ENCODE measurements at places on chromosomes 2 and 18.

GRCh38 chr2:145725876-145726275 is 1206.0 kb upstream of the ZEB2 start:
- DNase-seq, result no peak

DNA sequence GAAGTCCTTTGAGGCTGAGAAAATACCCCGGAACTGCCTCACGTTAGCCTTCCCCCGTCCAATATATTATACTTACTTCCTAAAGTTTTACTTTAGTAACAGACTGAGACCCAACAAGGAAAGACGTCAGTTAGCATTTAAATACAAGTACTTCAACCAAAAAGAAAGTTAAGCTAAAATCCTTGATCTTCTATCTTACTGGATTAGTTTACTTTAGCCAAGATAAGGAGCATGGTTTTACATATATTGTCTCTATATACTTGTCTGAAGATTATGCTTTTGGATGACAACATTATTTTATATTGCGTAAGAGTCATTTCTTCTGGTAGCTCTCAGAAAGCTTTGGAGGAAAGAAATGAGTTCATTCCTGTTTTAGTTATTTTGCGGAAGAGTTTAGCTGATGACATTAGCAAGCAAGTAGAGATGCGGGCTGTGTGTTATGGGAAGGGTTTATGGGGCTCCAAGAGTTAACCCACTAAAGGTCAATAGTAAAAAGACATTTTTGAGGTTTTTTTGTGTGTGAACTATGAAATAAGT is 532.9 kb downstream of the ZNF516 start:
- DNase-seq, result no peak

DNA sequence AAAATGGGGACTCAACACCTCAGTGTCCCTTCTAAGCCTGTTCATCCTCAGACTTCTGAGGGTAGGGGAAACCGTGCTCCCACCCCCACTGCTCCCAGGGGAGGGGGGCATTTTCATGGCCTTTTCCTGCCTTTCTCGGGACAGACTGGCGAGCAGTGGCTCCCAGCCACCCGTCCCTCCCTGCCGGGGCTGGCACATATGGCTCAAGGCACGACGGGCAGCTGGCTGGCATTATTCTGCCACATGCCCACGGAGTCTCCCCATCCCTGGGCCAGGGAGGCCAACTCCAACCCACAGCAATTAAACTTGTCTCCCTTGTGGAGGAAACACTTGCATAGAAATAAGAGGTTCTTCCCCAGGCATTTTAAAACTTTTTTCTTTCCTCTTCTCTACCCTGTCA is 148.5 kb upstream of the CBLN2 start:
- DNase-seq, result no peak

DNA sequence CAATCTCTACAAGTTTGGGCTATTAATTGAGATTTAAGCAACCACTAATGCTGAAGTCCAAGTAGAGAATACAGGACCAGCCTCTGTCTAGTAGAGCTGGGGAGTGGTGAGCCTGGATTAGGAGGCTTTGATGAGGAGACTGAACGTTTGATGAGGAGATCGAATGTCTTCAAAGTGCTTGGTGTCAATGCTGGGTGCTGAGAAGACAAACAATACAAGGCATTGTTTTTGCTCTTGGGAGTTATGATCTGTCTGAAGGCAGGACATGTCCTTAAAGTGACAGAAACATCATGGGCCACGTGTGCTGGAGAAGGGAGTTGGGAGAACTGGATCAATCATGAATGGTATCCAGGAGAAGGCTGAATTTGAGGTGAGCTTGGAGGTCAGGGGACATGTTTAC is 143.6 kb downstream of the SPHKAP start:
- no peak for DNase-seq

Data from GM23338 (cell line).